ENCODE measurements at places on chromosomes 6 and 20. TPM values are rescaled to one million over a fixed set of nuclear protein-coding genes. Genes with fewer than 3 reads are reported as not detected.

GRCh38 chr6:21392177-21392576 lies 201.4 kb upstream of the SOX4 start:
- DNase-seq = no peak

DNA sequence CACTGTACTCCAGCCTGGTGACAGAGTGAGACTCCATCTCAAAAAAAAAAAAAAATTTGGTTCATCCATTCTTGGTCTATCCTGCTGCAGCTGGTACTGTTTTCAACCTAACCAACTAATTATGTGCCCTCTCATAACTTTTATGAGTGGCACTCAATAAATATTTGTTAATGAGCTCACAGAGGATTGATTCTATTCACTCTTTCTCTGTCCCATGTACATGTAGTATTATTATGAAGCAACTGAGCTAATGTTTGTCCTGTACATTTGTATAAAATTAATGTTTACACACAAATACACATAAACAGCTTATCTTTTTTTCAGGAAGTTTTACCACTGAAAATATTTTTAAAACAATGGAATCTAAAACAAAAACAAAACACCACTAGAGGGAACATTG lies 10.1 kb downstream of the RIPOR2 start:
- DNase-seq = no peak

DNA sequence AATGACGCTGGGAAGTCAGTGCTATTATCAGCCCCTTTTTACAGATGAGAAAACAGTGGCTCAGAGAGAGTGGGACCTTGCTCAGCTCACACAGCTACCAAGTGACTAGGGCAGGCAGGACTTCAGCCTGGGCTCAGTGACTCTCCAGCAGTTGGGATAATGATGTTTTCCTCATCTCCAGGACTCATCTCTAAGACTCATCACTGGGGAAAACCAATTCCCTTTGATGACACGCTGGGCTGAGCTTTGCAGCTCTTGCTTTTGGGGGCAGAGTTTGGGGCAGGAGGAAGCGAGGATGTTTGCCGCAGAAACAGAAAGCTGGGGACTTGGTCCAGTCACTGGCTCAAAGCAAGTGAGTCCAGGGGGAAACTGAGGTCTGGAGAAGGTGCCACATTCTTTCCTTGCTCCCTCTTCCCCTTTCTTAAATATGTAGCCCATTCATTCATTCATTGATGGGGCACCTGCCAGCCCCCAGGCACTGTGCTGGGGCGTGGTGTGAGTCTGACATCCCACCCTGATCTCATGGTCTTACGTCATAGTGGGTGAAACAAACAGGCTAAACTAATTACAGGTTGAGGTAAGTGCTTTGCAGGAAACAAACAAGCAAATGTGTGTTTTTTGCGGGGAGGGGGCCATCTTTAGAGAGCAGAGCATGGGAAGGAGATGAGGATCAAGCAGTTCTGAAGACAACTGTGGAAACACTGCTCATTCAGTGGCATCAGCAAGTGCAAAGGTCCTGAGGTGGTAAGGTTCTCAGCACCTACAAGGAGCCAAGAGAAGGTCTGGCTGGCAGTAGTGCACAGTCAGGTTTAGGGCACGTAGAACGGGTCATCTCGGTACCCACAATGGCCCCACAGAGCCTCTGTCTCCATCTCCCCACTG lies 74.4 kb upstream of the PMEPA1 start:
- no peak for DNase-seq

GRCh38 chr6:167493976-167494697 lies 169.3 kb downstream of the TTLL2 start:
- DNase-seq = no peak

DNA sequence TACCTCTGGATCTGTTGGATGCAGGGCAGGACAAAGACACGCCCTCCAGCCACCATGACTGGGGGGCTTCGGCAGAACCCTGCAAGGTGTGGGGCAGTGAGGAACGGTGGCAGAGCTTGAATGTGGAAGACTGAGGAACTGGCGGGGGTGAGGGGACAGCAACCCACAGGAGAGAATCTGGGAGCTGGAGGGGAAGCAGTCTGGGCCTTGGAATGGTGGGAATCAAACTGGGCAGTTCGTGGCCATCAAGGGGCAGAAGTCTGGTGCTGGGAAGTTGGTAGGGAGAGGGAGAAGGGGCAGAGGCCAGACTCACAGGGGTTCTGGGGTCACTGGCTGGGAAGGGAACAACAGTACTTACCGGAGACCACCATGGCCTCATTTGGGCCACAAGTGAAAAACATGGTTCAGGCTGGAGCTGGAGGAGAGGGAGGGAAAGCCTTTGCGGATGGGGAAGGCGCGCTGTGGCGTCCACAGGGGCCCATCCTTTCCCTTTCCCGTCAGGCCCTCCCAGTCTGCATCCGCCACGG lies 635 bp downstream of the FLOT1 start:
- no peak for DNase-seq

DNA sequence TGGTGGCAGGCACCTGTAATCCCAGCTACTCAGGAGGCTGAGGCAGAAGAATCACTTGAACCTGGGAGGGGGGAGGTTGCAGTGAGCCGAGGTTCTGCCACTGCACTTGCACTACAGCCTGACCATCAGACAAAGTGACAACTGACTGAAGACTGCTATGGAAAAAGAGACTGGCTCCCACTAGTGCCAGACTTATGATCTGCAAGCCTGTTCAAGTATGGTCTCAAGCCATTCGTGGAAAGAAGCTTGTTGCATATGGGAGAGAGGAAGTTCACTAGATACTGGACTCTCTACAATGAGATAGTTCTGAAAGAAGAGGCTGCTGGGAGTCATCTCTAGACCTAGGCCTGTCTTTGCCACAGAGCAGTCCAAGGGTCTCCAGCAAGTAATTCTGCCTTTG lies 26.7 kb downstream of the MDN1 start:
- no peak for DNase-seq

MYO6 gene
- total RNA-seq = 20.4 TPM

CCDC170 gene
- total RNA-seq = 2.0 TPM

DNA sequence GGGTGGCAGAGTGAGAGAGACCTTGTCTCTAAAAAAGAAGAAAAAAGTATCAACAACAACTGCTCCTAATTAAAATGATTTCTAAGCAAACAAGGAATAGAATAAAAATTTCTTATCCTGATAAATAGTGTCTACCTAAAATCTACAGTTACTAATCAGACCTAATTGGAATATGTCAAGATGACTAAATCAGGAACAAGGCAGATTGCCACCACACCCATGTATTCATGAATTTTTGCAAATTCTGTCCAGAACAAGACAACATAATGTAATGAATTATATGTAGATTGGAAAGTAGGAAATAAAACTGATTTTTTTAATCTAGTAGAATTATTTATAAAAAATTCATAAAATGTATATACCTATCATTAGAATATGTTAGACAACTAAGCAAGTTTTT lies 339.8 kb downstream of the NKAIN2 start:
- DNase-seq = no peak

DNA sequence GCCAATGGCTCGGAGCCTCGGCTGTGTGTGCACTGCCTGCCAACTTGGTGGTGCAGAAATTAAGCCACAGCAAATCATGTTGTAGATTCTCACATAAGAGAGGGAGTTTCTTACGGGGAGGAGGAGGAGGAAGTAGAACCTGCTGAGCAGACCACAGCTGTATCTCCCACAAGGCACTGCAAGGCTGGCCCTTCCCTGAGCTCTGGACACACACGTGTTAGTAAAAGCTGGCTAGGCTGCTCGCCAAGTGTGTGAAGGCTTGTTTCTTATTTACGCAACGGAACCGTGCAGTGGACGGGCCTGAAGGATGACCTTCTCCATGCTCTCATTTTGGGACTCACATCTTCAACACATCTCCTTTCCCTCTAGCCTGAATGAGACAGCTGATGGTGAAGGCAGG lies 15.7 kb upstream of the QKI start:
- DNase-seq = no peak

GRCh38 chr6:52262620-52263344 lies 18.5 kb upstream of the IL17F start:
- DNase-seq = no peak

- DNase-seq = no peak
These were observed 14.6 kb downstream of the MYBL2 start for GRCh38 chr20:43681468-43681942.

ASIP gene
- total RNA-seq = not detected

APCDD1L gene
- total RNA-seq = 0.98 TPM

DNA sequence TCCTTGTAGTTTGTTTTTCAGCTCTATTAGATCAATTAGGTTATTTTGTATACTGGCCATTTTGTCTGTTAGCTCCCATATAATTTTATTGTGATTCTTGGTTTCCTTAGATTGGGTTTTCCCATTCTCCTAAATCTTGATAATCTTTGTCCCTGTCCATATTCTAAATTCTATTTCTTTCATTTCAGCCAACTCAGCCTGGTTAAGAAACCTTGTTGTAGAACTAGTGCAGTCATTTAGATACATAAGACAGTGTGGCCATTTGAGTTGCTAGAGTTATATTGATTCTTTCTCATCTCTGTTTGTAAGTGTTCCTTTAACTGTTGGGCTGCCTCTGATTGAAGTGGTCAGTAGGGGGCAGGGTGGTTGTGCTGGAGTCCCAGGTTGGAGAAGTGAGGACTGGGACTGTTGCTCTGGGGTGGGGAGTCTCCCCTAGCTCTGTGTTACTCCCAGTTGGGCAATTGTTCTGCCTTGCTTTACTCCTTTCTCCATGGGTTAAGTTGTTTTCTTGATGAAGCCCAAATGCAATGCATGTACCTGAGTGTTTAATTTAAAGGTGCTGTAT lies 98.8 kb upstream of the NRN1 start:
- no peak for DNase-seq

ADGRF4 gene
- total RNA-seq = 10.1 TPM

DNA sequence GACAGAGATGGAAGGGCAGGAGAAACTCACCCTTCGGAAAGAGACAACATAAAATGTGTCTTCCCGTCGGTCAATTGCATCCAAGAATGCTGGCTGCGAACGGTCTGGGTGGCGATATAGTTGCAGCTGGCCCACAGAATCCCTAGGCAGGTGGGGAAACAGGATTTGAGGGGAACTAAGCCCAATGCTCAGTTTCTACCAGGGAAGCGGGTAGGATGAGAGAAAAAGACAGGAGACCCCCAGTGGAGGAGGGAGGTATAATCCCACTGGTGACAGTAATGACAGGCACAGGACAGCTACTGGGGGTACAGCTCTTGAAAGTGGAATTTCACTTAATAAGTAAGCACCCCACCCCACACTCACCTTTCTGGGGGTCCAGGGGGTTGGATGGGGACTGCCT lies 7.5 kb upstream of the TNXB start:
- no peak for DNase-seq

DNA sequence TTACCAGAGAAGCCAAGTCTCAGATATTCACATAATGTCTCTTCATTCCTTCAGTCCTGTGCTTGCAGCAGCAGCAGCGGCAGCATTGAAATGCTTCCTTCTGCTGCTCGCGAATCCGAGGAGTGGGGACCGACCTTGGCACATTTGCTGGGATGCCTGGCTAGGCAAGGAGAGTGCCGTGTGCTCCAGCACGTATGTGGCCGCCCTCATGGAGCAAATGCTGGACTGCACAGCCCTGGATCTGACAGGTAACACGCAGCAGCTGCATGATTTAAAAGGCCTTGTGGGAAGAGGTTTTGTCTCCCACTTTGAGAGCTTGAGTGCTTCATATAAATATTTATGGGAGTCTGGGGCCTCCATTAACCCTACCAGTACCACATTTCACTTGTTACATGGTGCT lies 9.9 kb downstream of the MAFB start:
- DNase-seq = no peak

WFDC10B gene
- not detected for total RNA-seq

- DNase-seq = no peak
These were observed 41.7 kb downstream of the ISM1 start for GRCh38 chr20:13262671-13263360.

Measured in vagina (tissue), 2 donors.